NCI-H1048 (cell line): ENCODE measurements at places on chromosomes 3 and 15.

DNA sequence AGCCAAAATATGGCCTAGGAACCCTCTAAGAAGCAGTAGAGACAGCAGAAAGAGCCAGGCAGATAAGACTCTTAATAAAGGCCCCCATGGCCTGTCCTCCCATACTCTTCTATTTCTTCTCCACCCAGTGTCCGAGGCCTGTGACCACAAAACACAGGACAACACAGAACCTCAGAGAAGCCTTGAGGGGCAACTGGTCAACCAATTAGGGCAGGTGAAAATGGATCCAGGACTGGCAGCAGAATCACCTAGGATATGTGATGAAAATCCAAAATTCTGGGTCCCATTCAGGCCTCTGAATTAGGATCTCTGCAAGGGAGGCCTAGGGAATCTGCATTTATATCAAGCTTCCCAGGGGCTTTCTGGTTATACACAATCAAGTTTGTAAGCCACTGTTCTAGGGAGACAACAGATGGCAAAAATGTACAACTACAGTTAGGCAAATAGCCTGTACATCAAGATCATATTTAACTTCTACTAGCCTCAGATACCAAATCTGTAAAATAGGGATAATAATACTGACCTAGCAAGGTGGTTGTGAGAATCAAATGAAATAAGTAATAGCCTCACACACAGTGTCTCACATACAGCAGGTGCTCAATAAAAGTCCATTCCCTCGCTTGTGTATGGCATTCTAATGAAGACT lies 10.4 kb downstream of the RAB27A start:
- DNase-seq = no peak

DNA sequence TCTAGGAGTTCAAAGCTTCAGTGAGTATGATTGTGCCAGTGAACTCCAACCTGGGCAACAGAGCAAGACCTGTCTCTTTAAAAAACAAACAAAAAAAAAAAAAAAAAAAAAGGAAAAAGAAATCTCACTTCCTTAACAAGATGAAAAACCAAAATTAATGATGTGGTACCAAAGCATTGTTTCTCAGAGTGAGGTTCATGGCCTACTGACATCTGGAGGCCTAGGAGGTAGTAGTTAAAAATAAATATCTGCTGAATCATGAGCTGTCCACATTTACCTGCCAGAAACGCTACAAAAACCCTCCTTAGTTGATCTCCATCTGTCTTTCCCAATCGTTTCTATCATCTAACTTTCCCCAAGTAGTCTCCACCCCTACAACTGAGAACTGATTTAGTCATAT lies 51.2 kb downstream of the EPHA6 start:
- DNase-seq = no peak

- no peak for DNase-seq
Measured at GRCh38 chr15:83940136-83940535, 286.2 kb downstream of the ADAMTSL3 start.

- no peak for DNase-seq
Measured at GRCh38 chr3:42667096-42667522, 13.6 kb downstream of the ZBTB47 start.

GRCh38 chr3:165903885-165904630 lies 66.8 kb upstream of the BCHE start:
- DNase-seq = no peak

DNA sequence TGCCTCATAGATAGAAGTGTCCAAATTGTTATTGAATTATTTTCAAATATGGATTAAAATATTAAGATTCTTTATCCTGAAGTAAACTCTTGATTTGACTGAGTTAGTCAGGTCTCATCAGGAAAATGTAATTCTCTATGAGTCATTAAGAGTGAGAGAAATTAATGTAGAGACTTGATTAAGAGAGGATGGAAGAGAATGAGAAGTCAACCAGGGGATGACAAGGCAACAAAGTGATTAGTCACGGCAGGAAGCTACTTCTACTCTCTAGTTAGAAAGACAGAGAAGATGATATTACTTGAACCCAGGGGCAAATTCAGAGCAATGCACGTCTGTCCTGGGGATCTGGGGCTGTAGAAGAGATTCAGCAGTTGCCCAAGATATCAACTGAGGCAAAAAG lies 202.5 kb downstream of the LSAMP start:
- DNase-seq = no peak

GRCh38 chr3:16326724-16327349 lies 61.8 kb downstream of the OXNAD1 start:
- no peak for DNase-seq

DNA sequence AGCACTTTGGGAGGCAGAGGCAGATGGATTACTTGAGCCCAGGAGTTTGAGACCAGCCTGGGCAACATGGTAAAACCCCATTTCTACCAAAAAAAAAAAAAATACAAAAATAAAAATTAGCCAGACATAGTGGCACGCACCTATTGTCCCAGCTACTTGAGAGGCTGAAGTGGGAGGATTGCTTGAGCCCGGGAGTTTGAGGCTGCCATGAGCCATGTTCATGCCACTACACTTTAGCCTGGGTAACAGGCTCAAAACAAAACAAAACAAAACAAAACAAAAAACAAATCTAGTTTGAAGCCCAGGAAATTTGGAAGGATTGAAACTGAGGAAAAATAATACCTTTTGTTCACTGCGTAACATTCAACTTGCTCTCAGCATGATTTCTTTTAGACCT lies 16.6 kb downstream of the TMOD3 start:
- no peak for DNase-seq

DNA sequence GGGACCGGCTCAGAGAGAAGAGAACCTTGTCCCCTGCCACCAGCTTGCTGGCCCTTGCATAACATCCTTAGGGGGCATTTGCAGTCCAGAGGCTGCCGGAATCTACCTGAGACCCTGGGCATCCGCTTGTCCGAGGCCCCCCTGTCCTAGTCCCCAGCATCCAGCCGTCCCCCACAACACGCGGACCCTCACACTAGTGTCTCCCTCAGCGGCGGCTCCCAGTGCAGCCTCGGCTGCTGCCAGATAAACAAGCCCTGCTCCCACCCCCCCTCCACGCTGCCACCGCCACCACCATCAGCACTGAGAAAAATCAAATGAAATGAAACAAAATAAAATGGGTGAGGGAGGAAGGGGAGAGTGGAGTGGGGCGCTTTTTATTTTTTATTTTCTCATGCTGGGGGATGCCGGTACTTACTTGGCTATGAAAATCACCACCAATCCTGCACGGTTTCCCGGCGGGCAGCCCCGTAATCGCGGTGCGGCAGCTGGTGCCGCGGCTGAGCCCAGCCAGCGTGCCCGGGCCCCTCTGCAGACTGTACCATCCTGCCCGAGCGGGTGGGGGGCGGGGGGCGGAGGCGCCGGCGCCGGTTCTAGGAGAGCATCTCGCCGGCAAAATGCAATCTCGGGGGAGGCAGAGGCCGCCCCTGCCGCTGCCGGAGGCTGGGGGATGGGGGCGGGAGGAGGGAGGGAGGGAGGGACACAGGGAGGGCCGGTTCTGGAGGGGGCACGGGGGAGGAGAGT lies at the start of gene ATP2B2:
Gene ATP2B2, minus strand, starts transcription at position 537 of the 741 bp plus-strand sequence. CDS start 56,043 bp downstream, outside the sequence.
- DNase-seq = no peak

GRCh38 chr3:175668300-175668699 lies 809.2 kb downstream of the NAALADL2 start:
- no peak for DNase-seq

DNA sequence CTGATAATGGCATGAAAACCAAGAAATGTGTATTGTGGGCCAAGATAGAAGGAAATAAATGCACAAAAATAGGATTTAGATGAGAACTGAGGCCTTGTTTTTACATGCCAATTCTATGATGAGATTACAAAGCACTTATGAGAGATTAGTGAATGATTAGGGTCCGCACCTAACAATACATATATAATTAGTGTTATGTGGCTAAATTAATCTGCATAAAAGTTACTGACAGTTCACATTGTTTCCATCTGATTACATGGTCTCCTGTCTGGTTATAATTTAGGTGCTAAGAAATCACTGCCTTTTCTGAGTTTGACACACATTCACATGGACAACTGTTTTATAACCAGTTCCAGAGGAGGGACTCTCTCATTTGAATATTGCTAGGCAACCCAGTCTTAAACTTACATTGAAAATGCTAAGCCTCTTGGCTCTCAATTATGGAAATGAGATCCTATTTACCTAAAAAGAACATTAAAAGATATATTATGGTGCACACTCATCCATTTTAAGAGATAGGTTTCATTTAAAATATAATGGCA lies 117.0 kb upstream of the ARL6 start:
- peak; percentile 31 for DNase-seq

GRCh38 chr3:172787019-172787418 lies 36.5 kb downstream of the ECT2 start:
- DNase-seq = no peak

DNA sequence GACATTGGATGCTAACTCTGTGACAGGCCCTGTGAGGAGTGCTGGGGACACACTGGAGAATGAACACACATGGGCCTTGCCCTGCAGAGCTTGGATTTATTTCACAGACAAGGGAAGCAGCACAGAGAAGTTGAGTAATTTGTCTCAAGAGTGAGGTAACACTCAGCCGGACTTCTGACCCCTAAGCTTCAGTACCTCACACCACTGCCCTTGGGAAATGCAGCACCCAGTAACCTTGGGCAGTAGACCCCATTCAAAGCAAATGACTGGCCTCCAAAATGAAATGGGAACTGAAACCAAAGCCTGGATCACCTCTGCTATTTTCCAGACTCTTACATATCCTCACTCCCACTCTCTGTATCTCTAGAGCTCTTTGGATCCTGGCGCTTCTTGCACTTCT lies 37.3 kb downstream of the RFT1 start:
- DNase-seq = no peak

DNA sequence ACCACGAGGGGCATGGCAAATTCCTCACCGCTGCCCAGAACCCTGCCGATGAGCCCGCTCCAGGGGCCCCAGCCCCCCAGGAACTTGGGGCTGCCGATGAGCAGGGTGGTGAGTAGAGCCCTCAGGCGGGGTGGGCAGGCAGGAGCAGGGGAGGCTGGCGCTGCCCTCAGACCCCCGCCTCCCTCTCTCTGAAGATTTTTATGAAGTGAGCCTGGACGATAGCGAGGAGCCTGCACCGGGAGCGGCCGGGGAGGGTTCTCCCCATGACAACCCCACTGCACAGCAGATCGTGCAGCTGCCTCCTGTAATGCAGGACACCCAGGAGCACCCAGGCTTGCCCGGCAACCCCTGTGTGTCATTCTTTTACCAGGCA lies 56.7 kb upstream of the UBE2Q2 start:
- DNase-seq = no peak

DNA sequence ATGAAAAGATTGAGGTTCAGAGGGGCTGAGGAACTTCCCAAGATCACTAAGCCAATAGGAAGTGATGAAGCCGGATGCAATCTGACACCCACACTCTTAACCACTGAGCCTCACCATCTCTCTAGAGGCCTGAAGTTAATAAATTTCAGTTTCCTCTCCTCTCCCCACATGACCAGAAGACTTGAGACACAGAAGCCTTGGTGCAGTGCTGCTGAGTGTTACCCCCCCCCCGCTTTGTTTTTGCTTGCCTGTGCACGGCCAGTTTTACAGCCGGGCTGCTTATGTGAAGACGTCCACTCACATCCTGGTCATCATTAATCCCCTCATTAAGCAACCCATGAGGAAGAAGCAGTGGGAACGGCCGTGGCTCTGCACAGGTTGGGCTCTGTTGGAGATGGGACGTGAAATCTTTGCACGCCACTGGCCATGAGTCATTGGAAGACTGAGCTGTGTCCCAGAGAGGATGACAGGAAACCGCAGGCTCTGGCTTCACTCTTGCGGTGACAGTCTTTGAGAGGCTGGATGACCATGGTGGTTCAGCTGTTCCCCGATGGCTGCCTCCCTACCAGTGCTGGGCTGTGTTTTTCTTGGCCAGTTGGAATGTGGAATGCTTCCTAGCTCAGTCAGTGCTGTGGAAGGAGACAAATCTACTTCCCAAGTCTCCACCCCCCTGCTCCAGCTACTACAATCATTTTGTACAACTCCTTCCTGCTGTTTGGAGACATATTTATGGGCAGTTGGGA lies 232.6 kb upstream of the LRTM1 start:
- DNase-seq = no peak
